Muscle of arm (tissue), 14 donors: ENCODE measurements at places on chromosomes 7 and 10. TPM values are rescaled to one million over a fixed set of nuclear protein-coding genes. Genes with fewer than 3 reads are reported as not detected.
A peak's percentile ranks its signal among the peaks of the same experiment; 100 is the strongest.

DNA sequence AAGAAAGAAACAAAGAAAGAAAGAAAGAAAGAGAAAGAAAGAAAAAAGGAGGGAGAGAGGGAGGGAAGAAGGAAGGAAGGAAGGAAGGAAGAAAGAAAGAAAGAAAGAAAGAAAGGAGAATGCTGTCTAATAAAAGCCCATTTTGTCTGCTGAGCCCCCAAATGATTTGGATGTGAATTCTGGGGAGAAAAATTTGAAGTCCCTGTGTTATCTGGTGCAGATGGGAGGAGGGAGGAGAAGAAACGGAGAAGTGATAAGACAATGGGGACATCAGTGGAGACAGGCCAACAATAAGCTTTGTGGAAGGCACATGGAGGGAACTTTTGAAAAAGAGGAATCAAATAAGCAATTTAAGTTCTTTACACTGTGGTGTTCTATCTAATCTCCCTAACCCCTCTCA is 24.6 kb upstream of the TMEM273 start:
- no peak for DNase-seq

GRCh38 chr7:154929006-154929726 is 73.8 kb downstream of the PAXIP1 start:
- no peak for DNase-seq

GRCh38 chr10:15238555-15239335 is 70.3 kb upstream of the NMT2 start:
- no peak for DNase-seq

GRCh38 chr10:94403380-94404213 is 1.3 kb downstream of the TBC1D12 start:
- DNase-seq, result peak; percentile 72

GRCh38 chr10:30818854-30819253 is 189.3 kb upstream of the LYZL2 start:
- DNase-seq, result no peak

GRCh38 chr10:59705931-59706330 is 3.7 kb downstream of the SLC16A9 start:
- DNase-seq, result no peak

GRCh38 chr7:48691788-48692187 is 232.6 kb upstream of the CDC14C start:
- no peak for DNase-seq

GRCh38 chr7:50693455-50694130 is 89.1 kb downstream of the GRB10 start:
- DNase-seq, result no peak

DNA sequence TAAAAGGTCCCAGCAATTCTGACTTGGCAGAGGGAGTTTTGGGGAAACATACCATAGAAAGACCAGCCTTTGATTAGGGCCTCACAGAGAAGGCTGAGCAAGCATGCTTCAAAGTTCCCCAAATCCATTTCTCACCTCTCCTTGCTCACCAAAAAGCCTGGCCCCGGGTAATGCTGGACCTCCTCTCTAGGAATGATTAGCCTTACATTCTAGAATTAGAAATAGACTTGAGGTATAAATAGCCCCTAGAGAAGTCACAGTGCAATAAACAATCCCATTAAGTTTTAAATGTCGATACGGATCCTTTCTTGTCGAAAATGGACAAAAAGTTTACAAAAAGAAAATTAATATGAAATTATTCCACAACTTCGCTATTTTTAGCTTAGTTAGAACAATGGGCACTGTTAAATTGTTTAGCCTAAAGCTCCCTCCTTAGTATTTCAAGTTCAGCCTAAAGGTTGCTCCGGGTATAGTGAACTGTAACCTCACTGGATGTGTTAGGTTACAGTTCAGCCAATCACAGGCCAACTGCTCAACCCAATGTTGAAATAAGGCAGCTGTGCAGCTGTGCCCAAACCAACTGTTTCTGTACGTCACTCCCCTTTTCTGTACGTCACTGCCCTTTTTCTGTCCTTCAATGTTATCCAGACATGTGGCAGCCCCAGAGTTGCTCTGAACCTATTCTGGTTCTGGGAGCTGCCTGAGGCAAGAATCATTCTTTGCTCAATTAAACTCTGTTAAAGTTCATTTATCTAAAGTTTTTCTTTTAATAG is 7.9 kb upstream of the GSDME start:
- DNase-seq, result no peak

DNA sequence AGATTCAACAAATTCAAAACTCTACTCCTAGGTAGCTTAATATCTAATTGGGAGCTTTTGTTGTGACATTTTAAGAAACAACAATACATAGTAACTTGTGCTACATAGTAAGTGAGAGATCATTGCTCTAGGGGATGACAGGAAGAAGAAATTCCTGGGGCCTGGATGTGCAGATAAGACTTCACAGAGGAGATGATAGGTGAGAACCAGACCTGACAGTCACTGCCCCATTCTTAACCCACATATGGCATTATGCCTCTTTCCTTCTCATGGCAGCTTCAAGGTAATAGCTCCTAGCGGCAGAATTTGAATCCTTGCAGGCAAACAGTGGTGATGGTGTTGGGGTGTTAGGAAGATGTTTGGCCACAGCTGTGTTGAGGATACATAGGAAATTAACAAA is 233.6 kb downstream of the VTI1A start:
- DNase-seq, result no peak

DNA sequence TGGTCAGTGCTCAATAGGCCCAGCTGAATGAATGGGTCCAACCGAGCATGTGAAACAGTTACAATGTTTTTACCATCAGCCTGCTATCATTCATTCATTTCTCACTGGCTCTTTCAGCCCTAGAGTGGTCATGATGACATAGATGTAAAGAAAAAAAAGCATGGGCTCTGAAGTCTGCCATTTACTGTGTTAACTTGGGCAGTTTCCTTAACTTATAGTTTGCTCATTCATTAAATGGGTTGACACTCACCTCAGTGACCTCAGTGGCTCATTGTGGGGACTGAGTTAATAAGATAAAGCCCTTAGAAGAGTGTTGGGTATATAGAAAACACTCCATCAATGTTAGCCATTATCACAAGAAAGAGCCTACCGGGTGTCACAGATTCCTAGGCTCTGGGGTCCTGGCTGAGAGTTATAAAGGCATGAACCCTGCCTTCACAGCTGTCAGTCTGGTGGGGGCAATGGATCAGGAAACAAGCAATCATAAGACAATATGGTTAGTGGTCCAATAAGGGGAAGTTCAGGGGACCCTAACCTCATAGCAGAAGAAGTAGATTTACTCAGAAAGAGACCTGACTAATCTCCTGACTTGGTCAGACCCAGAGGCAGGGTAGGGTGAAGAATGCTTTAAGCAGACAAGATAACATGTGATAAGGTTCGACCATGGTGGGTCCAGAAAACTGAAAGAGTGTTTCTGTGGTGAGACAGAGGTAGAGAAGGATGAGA is 29.7 kb upstream of the GPAM start:
- DNase-seq, result no peak

The ADAM8 gene
- polyA plus RNA-seq, result not detected

The FKBP9 gene
- polyA plus RNA-seq, result 143 TPM

The UCMA gene
- not detected for polyA plus RNA-seq

The PNPLA8 gene
- 26.9 TPM for polyA plus RNA-seq

The CLCN1 gene
- not detected for polyA plus RNA-seq

The HACD1 gene
- 178 TPM for polyA plus RNA-seq

The MMD2 gene
- not detected for polyA plus RNA-seq

The ICA1 gene
- polyA plus RNA-seq, result 4.8 TPM

The GIMAP8 gene
- 7.3 TPM for polyA plus RNA-seq

The ADRB1 gene
- polyA plus RNA-seq, result not detected
